Calu3 (cell line): ENCODE measurements at places on chromosomes 11 and 22. TPM values are rescaled to one million over a fixed set of nuclear protein-coding genes. Genes with fewer than 3 reads are reported as not detected.

FGF19 gene
- total RNA-seq, result 0.73 and 1.4 TPM in 2 replicates

UBQLN3 gene
- not detected in 2 replicates for total RNA-seq

TPH1 gene
- 0.24 and 0.34 TPM in 2 replicates for total RNA-seq

THRSP gene
- not detected in 2 replicates for total RNA-seq

CCDC15 gene
- 2.3 TPM in 2 replicates for total RNA-seq

MRGPRX4 gene
- not detected in 2 replicates for total RNA-seq

NEFH gene
- not detected in 2 replicates for total RNA-seq

DENND6B gene
- total RNA-seq, result 13.2 and 19.0 TPM in 2 replicates

GRCh38 chr11:110243791-110244190 is 52.6 kb downstream of the RDX start:
- H3K4me3 ChIP-seq, result no peak overlapping the region
- H3K27ac ChIP-seq, result no peak overlapping the region
- H3K36me3 ChIP-seq, result peaks cover 9% of the 10 kb centered on the region
- no peaks in the 10 kb centered on the region for H3K27me3 ChIP-seq
- H3K4me1 ChIP-seq, result no peaks in the 10 kb centered on the region

GRCh38 chr11:129268371-129268770 is 76.2 kb upstream of the ARHGAP32 start:
- no peak for DNase-seq
- peaks cover 19% of the 10 kb centered on the region for H3K4me1 ChIP-seq
- H3K27me3 ChIP-seq, result no peaks in the 10 kb centered on the region
- no peak overlapping the region for H3K4me3 ChIP-seq

GRCh38 chr11:21798216-21798615 is 394.7 kb upstream of the ANO5 start:
- no peak overlapping the region for H3K27ac ChIP-seq
- no peaks in the 10 kb centered on the region for H3K4me1 ChIP-seq
- H3K27me3 ChIP-seq, result no peaks in the 10 kb centered on the region
- no peaks in the 10 kb centered on the region for H3K36me3 ChIP-seq
- H3K4me3 ChIP-seq, result no peak overlapping the region
- no peak for DNase-seq

DNA sequence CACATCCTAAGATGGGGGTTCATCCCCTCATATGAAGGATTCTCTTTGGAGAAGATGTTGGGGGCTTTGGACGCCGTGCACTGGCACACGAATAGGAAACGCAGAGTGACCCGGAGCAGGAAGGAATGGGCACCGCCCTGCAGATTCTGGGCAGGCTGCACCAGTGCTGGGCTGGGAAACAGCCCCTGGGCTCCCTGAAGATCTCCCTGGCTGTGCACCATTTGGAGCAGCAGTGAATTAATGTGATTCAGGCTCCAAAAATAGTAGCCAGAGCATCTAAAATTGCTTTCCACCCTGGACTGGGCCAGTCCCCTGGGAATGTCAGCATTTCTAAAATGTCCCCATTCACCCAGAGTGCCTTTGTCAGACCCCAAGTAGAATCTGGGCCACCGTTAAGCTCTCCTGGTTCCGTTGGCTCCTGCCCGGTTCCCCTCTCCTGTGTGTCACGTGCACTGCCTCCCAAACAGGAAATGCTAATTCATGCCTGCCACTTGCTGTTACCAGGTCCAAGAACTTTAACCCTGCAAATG is 18.6 kb downstream of the IRAG1 start:
- peaks cover 66% of the 10 kb centered on the region for H3K27me3 ChIP-seq
- H3K36me3 ChIP-seq, result no peaks in the 10 kb centered on the region
- no peak for DNase-seq
- no peak overlapping the region for H3K27ac ChIP-seq
- no peak overlapping the region for H3K4me3 ChIP-seq

DNA sequence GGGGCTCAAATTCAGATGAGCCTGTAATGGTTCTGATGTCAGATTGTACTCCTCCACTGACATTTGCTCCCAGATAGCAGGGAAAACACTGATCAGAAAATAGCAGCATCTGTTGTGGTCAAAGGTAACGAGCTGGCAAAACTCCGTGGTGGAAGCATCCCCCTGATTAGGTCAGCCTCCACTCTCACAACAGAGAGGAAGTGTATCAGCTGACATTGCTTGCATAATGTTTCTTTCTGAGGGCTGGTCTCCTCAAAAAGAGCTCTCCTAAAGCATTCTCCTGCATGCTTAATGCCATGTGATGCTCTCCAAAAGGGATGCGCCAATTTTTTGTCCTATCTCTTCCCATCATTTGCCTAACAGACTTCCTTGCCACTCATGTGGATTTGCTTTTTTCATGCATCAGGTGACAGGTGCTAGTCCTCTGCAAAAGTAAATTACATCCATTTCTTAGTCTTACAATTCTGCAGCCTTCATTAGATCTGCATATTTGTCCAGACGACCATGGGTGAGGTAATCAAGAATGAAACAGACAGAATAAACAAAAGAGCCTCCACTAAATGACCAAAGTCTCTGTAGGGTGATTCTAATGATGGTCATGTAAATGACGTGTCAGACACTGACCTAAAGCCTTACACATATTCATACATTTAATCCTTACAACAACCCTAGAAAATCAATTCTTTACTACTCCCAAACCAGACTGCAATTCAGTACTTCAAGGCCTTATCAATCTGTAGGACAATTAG is 6.4 kb upstream of the TENM4 start:
- H3K36me3 ChIP-seq, result no peaks in the 10 kb centered on the region
- no peak overlapping the region for H3K27ac ChIP-seq
- DNase-seq, result no peak
